ENCODE measurements at places on chromosomes 5 and 9.

- no peak for DNase-seq
These were observed 202.7 kb downstream of the CD180 start for GRCh38 chr5:66993882-66994281.

DNA sequence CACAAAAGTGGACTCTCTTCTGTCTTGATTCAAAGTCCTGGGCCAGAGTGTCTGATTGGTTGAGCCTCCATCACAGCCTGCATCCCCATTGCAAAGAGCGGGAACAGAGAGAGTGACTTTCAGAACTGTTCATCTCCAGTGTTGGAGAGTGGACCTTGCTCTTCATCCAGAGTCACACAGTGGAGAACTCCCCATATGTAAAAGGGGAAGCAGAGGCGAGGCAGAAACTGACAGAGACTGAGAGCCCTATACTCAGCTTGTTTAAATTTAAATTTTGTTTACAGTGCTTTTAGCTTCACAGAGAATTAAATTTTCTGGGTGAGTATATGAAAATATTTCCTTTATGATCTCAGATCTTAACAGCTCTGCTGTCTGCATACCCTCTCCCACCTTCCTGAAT lies 70.0 kb upstream of the SSBP2 start:
- DNase-seq, result no peak

DNA sequence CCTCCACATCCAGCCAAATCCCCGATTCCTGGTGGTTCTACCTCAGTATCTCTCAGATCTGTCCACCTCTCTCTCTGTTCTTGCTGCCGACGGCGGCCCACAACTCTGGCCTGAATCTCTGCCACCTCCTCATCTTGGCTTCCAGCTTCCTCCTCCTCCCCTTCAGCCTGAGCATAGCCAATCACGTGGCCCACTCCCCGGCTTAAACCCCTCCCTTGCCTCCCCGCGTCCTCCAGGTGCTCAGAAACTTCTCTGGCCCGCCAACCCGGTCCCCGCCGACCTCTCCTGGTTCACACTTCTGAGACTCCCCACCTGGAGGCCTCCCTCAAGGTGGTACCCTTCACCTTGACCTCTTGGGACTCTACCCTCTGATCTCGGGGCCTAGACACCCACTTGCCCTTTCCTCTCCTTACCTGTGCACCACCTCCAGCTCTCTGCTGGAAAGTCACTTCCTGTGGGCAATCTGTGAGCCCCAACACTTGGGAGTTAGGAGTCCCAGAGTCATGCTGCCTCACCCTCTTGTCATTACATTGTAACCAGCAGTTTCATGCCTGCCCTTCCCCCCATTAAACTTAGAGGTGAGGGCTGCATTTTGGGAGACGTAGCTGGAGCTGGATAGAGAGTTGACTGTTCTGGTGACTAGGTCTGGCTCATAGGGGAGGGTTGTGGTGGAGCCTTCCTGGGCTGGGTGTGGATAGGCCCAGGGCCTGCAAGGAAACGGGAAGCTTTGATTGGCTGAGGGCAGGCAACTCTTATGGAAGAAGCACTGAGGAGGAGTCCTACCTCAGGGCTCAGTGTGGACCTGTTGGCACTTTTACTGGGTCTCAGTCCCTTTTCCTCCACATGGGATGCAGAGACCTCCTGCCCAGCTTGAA lies 4.5 kb upstream of the SET start:
- peak; percentile 78 for DNase-seq

GRCh38 chr9:21969011-21969940 lies 24.9 kb downstream of the CDKN2A start:
- no peak for DNase-seq

- no peak for DNase-seq
These were observed 5.5 kb downstream of the TENT4A start for GRCh38 chr5:6718718-6719117.

DNA sequence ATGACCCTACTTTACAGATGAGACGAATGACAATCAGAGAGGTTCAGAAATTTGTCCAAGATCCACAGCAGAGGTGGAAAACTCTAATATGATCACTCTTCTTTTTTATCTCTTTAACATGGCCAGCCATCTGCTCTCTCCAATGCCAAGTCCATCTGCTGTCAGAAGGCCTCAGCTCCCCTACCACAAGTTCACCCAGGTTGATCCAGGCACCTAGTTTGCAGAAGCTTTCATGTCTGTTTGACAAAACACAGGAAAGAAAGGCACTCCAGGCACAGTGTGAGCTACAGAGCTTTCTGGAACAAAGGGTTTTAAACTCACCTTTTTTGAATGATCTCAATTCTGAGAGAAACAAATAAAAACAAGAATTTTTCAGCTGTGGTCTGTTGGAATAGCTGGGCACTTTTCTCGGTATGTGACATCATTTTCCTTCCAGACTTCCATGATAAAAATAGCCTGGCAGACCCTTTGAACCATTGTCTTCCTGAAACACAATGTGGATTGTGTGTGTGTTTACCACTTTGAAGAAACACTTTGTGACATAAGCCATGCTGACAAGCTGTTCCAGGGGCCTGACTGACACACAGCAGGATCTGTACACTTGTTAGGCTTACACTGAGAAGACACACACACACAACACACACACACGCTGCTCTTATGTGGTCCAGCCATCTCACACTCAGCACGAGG lies 214.3 kb downstream of the AGTPBP1 start:
- no peak for DNase-seq

GRCh38 chr9:79687131-79687447 lies 115.3 kb downstream of the TLE4 start:
- no peak for DNase-seq

Data from renal cortical epithelial cell (primary cell).